Caco-2 (cell line): ENCODE measurements at places on chromosomes 11 and 22. TPM values are rescaled to one million over a fixed set of nuclear protein-coding genes. Genes with fewer than 3 reads are reported as not detected.

DNA sequence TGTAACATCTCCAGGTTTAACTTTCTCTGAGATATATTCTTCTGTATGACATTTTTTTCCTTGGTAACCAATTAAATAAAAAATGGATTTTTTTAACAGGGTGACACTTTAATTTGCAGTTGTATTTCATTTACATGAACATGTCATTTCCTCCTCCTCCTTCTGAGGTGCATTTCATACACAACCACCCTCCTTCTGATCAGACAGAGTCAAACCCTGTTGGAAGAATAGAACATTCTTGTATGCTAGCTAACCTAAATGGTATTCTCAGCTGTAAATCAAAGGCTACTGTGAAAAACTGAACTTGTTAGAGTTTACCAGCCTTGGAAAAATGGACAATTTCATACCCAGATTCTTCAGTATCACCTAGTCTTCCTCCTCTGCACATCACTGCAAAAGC is 52.7 kb upstream of the CHRM4 start:
- no peaks in the 10 kb centered on the region for H3K27me3 ChIP-seq
- H3K4me3 ChIP-seq, result no peak overlapping the region
- H3K4me1 ChIP-seq, result no peaks in the 10 kb centered on the region
- no peak overlapping the region for H3K27ac ChIP-seq

The OR52I2 gene
- total RNA-seq, result not detected in 2 replicates

GRCh38 chr11:71164621-71165020 is 87.8 kb downstream of the SHANK2 start:
- H3K36me3 ChIP-seq, result peaks cover 3% of the 10 kb centered on the region; the same call in 1 of the 2 replicates
- peaks cover 20% of the 10 kb centered on the region for H3K4me1 ChIP-seq
- no peaks in the 10 kb centered on the region for H3K27me3 ChIP-seq
- H3K4me3 ChIP-seq, result no peak overlapping the region

GRCh38 chr11:133842053-133842452 is 3.3 kb downstream of the SPATA19 start:
- peaks cover 6% of the 10 kb centered on the region; the same call in 1 of the 2 replicates for H3K4me1 ChIP-seq
- no peaks in the 10 kb centered on the region for H3K27me3 ChIP-seq
- no peak for DNase-seq
- H3K36me3 ChIP-seq, result no peaks in the 10 kb centered on the region
- no peak overlapping the region for H3K4me3 ChIP-seq
- H3K27ac ChIP-seq, result no peak overlapping the region

- H3K36me3 ChIP-seq, result no peaks in the 10 kb centered on the region
- H3K4me3 ChIP-seq, result no peak overlapping the region
- H3K4me1 ChIP-seq, result no peaks in the 10 kb centered on the region
- no peak for DNase-seq
- no peak overlapping the region for H3K27ac ChIP-seq
Observed at GRCh38 chr11:116517077-116517476, 255.7 kb downstream of the BUD13 start.

GRCh38 chr22:26579331-26579886 is 10.5 kb downstream of the TPST2 start:
- H3K36me3 ChIP-seq, result no peaks in the 10 kb centered on the region
- no peaks in the 10 kb centered on the region for H3K27me3 ChIP-seq
- peaks cover 7% of the 10 kb centered on the region for H3K4me1 ChIP-seq
- H3K4me3 ChIP-seq, result no peak overlapping the region
- no peak for DNase-seq

The PDGFB gene
- 7.2 and 8.3 TPM in 2 replicates for total RNA-seq

The SCN3B gene
- 0.77 and 0.82 TPM in 2 replicates for total RNA-seq

GRCh38 chr11:126277780-126278179 is 5.1 kb upstream of the TIRAP start:
- H3K36me3 ChIP-seq, result peaks cover 11% of the 10 kb centered on the region
- DNase-seq, result no peak
- peaks cover 7% of the 10 kb centered on the region for H3K4me1 ChIP-seq
- H3K27me3 ChIP-seq, result no peaks in the 10 kb centered on the region

- DNase-seq, result no peak
- H3K4me3 ChIP-seq, result peak overlapping the region; percentile 84
- H3K27me3 ChIP-seq, result no peaks in the 10 kb centered on the region
- H3K36me3 ChIP-seq, result peaks cover 1% of the 10 kb centered on the region; the same call in 1 of the 2 replicates
- H3K27ac ChIP-seq, result peak overlapping the region; percentile 99
Observed at GRCh38 chr11:17076517-17077239, 789 bp downstream of the RPS13 start.

The OR8D1 gene
- total RNA-seq, result not detected in 2 replicates

The RFPL3 gene
- total RNA-seq, result not detected in 2 replicates

- no peak for DNase-seq
- H3K4me1 ChIP-seq, result no peaks in the 10 kb centered on the region
- H3K4me3 ChIP-seq, result no peak overlapping the region
- H3K27ac ChIP-seq, result no peak overlapping the region
- H3K36me3 ChIP-seq, result no peaks in the 10 kb centered on the region
- no peaks in the 10 kb centered on the region for H3K27me3 ChIP-seq
Observed at GRCh38 chr11:3119141-3119821, 45.8 kb downstream of the OSBPL5 start.

DNA sequence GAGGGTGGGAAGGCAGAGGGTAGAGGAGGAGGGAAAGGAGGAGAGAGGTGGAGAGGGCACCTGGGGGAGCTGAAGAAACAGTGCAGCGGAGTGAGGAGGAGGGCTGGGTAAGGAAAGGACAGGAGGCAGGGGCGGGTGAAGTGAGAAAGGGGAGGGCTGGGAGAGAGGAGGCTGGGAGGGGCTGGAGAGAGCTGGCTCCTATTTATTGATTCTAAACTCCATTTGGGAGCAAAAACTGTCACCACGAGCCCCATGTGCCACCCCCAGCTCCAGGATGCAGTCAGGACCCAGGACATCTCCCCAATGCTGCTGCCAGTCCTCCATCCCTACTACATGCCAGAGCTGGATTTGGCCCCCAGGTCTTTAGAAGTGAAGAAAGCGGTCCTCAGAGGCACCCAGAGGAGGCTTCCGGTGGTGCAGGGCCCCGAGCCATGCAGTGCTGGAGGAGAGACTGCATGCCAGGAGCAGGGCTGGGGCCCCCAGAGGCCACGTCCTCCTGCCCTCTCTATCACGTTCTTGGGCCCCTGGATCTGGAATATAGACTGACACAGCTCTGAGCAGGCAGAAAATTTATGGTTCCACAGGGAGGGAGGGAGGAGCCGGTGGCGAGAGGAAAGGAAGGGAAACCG is 53.7 kb downstream of the SLC22A12 start:
- no peaks in the 10 kb centered on the region for H3K36me3 ChIP-seq
- no peaks in the 10 kb centered on the region; the same call in 1 of the 2 replicates for H3K27me3 ChIP-seq
- 0 out of 2 replicates have a peak, but pooled peaks cover 9% of the 10 kb centered on the region for H3K4me1 ChIP-seq
- no peak overlapping the region for H3K27ac ChIP-seq

DNA sequence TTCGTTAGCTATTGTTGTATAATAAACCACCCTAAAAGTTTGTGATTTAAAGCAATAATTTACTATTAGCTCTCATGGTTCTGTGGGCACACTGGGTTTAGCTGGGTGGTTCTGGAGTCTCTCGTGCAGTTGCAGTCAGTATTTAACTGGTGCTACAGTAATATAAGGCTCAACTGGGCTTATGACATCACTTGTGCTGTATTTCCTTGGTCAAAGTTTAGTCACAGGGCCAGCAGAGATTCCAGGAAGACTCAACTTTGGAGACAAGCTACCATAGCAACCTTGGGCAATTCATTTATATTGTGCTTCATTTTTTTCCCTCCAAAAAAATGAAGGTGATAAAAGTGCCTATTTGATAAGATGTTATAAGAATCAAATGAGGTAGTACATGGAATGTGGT is 204.2 kb upstream of the GUCY1A2 start:
- H3K4me1 ChIP-seq, result no peaks in the 10 kb centered on the region
- H3K27me3 ChIP-seq, result no peaks in the 10 kb centered on the region
- H3K36me3 ChIP-seq, result no peaks in the 10 kb centered on the region
- DNase-seq, result no peak

- H3K27ac ChIP-seq, result no peak overlapping the region
- DNase-seq, result no peak
- H3K27me3 ChIP-seq, result peaks cover 1% of the 10 kb centered on the region; the same call in 1 of the 2 replicates
Observed at GRCh38 chr22:35539910-35540594, 579 bp upstream of the RASD2 start.

GRCh38 chr11:68457216-68457897 is 3.2 kb upstream of the PPP6R3 start:
- DNase-seq, result no peak
- peaks cover 1% of the 10 kb centered on the region; the same call in 1 of the 2 replicates for H3K36me3 ChIP-seq
- peaks cover 12% of the 10 kb centered on the region for H3K4me1 ChIP-seq
- no peak overlapping the region for H3K27ac ChIP-seq
- H3K4me3 ChIP-seq, result no peak overlapping the region

- H3K4me3 ChIP-seq, result no peak overlapping the region
- DNase-seq, result no peak
Observed at GRCh38 chr22:27571463-27572277, 229.9 kb downstream of the MN1 start.

DNA sequence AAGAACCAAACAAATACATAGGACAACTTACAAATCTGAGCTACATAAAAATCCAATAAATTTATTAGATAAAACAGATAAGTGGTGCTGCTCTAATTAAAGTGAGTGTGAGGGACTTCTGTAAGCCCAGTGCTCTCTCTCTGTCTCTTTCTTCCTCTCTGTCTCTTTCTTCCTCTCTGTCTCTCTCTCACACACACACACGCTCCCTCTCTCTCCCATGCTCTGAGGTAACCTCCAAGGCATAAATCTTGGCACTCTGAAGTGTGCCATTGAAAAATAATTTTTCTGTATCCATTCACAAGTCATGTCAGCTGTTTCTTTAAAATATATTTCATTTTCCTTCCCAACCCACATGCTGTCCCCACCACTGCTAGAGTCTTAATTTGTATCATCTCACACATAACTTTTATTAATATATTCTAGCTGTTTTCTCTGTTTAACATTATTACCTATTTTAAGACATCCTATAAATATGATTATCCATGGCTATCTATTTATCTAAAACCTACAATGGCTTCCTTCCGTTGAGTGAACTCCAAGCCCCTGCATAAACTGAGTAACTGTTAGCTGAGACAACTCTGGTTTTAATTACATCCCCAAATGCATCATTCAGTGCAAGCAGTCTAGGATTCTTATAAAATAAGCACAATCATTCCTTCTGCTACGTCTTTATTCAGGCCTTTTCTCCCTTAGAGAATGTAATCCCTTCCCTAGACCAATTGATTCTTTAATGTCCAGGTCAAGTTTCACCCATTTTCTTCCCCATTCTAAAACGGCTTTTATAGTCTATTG is 57.4 kb upstream of the SLC5A12 start:
- H3K27me3 ChIP-seq, result no peaks in the 10 kb centered on the region
- H3K4me3 ChIP-seq, result no peak overlapping the region
- DNase-seq, result no peak
- no peak overlapping the region for H3K27ac ChIP-seq

DNA sequence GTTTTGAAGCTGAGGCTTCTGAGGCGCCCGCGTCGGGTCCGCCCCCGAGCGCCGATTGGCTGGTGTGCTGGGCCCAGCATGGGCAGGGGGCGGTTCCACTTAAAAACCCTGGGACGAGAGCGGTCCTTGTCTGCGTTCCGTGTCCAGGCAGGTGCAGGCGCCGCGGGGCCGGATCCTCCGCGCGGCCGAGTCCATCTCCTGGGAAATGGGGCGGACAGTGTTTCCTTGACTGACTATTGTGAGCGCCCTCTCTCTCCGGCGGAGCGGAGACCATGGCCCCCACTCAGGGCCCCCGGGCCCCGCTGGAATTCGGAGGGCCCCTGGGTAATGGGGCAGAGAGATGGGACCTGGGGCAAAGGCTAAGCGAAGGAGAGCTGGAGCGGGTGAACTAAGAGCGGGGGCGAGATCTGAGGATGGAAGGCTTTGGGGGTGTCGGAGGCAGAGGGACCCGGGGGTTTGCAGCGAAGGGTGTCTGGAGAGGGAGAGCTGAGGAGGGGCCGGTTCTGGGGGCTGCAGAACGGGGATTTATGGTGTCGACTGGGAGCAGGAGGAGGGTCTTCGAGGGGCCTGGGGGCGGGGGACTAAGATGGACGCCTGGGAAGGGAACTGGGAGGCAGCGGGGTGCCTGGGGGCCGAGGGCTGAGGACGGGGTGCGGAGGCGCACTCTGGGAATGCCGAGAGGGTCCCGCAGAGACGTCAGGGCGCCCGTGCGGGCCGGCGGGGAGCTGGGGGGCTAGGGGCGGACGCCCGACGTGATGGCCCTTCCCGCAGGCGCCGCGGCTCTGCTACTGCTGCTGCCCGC is at the start of gene TM7SF2:
TSS of gene TM7SF2 (plus strand) at position 129 of the 802 bp plus-strand sequence. CDS start at position 273, 144 bp downstream.
- peak within 1 kb of the TSS; percentile 42 for H3K4me3 ChIP-seq
- peaks cover 26% of the 10 kb centered on the region for H3K4me1 ChIP-seq
- peak within 1 kb of the TSS; percentile 92 for H3K27ac ChIP-seq
- H3K27me3 ChIP-seq, result no peaks in the 10 kb centered on the region

The BATF2 gene
- 0.79 and 1.4 TPM in 2 replicates for total RNA-seq

DNA sequence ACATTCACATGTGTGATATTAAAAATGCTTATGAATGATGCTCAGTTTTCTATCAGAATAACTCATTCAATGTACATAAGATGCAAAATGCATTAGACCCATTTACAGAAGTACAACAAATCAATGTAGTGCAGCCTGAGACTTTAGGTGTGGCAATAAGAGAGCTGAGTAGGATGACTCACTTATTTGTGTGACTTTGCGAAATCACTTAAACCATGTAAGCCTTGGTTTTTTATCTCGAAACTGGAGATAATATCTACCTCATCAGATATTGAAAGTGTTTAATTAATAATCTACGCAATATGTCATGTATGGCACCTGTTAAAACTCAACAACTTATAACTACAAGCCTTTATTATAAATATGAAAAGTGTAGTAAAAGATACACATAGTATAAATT is 105.7 kb upstream of the LUZP2 start:
- no peak overlapping the region for H3K27ac ChIP-seq
- no peaks in the 10 kb centered on the region for H3K36me3 ChIP-seq
- H3K4me1 ChIP-seq, result no peaks in the 10 kb centered on the region
- H3K27me3 ChIP-seq, result no peaks in the 10 kb centered on the region
- H3K4me3 ChIP-seq, result no peak overlapping the region
- DNase-seq, result no peak

DNA sequence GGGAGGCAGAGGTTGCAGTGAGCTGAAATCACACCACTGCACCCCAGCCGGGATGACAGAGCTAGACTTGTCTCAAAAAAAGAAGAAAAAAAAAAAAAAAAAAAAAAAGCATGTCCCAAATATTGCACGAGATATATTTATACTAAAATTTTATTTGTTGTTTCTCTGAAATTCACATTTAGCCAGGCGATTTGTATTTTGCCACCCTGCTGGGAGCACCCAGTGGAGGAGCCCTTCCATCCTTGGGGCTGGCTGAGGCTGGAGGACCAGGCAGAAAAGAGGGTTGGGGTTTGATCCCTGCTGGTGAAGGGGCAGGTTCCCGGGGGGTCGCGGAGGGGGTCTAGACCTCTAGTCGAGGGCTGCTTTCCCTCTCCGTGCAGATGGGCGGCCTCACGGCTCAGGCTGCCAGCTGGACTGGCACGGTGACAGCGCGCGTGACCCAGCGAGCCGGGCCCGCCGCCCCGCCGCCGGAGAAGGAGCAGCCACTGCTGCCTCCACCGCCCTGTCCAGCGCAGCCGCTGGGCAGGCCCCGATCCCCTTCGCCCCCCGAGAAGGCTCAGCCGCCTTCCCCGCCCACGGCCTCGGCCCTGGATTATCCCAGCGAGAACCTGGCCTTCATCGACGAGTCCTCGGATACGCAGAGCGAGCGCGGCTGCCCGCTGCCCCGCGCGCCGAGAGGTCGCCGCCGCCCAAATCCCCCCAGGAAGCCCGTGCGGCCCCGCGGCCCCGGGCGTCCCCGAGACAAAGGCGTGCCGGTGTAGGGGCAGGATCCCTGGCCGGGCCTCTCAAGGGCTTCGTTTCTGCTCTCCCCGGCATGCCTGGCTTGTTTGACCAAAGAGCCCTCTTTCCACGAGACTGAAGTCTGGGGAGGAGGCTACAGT is 952 bp upstream of the CATSPERZ start:
- no peak overlapping the region for H3K27ac ChIP-seq
- H3K36me3 ChIP-seq, result no peaks in the 10 kb centered on the region
- peaks cover 2% of the 10 kb centered on the region for H3K27me3 ChIP-seq
- peak overlapping the region; percentile 86; the same call in 1 of the 2 replicates for H3K4me3 ChIP-seq
- no peak for DNase-seq
